Nephron progenitor cell (in vitro differentiated cells): ENCODE measurements at places on chromosomes 12 and 14.

- peak overlapping the region; percentile 87 for H3K4me3 ChIP-seq
- no peaks in the 10 kb centered on the region for H3K36me3 ChIP-seq
- peaks cover 37% of the 10 kb centered on the region for H3K4me1 ChIP-seq
- DNase-seq, result no peak
- peaks cover 27% of the 10 kb centered on the region for H3K27me3 ChIP-seq
Observed at GRCh38 chr12:120316798-120317223, 10.8 kb downstream of the PLA2G1B start.

DNA sequence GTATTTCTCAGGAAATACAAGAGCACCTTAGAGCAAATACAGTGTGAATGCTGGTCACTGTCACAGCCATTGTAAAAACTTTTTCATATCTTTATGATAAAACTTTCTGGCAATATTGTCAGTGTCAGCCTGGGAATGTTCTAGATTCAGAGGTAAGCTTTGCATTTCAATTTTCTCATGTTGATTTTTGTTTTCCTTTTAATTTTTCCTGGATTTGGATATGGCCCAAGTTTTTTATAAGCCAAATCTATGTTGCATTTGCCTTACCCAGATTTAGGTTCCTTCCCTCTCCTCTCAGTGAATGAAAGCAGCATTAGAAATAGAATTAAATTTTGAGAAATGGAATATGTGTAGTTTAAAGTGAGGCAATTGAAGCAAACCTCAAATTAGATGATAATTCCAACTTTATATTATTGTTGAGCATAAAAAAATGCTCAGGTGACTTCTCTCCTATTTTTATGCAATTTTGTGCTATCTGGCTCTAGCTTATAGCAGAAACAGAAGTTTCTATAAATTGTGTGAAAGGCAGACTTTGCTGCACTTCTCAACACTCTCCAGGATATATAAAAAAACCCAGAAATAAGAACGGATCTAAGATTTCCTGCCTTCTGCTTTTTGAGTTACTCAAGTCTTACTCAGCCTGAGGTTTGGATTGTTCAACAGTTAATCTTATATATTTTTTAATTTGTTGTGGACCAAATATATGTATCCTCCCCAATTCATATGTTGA is 368.2 kb upstream of the PRICKLE1 start:
- H3K4me3 ChIP-seq, result no peak overlapping the region
- no peak overlapping the region for H3K27ac ChIP-seq
- H3K4me1 ChIP-seq, result peaks cover 14% of the 10 kb centered on the region
- no peaks in the 10 kb centered on the region for H3K27me3 ChIP-seq
- DNase-seq, result no peak

DNA sequence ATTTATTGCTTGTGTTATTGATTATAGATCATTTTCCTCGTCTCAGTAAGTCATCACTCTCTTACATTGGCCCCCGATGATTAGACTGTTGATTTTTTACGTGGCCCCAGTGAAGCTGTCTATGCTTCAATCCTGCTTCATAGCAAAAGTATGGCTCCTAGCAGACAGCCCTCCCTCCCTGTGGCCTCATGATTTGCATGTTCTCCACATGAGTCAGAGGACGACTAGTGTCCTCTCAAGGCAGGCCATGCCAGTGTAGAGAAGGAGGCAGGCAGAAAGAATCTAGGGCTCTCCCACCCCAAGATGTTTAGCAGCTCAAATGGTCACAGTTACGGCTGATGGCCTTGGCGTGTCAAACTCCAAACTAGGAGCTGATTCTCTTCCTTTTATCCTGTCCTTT is 59.6 kb downstream of the FIGNL2 start:
- peaks cover 16% of the 10 kb centered on the region for H3K36me3 ChIP-seq
- no peak overlapping the region for H3K27ac ChIP-seq
- no peak for DNase-seq
- H3K4me1 ChIP-seq, result no peaks in the 10 kb centered on the region

- no peaks in the 10 kb centered on the region for H3K36me3 ChIP-seq
- no peak overlapping the region for H3K27ac ChIP-seq
- peaks cover 4% of the 10 kb centered on the region for H3K27me3 ChIP-seq
- H3K4me3 ChIP-seq, result no peak overlapping the region
Observed at GRCh38 chr14:61661471-61662400, 33.6 kb upstream of the HIF1A start.

GRCh38 chr14:79583738-79584408 is 627.4 kb downstream of the DIO2 start:
- H3K27ac ChIP-seq, result no peak overlapping the region
- no peaks in the 10 kb centered on the region for H3K27me3 ChIP-seq
- peaks cover 23% of the 10 kb centered on the region for H3K4me1 ChIP-seq
- no peak for DNase-seq
- peaks cover 14% of the 10 kb centered on the region for H3K36me3 ChIP-seq

DNA sequence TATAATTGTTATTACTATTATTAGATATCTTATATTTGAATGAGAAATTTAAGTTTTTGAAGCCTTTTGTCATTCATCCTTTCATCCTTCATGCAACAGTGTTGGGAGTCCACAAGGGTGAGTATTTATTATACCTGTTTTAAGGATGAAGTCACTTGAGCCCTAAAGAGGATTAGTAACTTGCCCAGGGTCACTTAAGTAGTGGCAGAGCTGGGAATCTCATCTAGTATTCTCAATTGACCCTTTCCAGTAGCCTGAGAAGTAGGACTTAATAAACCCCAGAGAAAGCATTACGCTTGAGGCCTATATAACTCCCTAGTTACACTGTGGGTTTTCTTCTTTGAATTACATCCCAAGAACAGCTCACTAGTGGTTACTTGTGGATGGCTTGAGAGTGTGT is 119.8 kb downstream of the SRGAP1 start:
- H3K4me1 ChIP-seq, result no peaks in the 10 kb centered on the region
- H3K27ac ChIP-seq, result no peak overlapping the region
- no peaks in the 10 kb centered on the region for H3K27me3 ChIP-seq
- no peak for DNase-seq
- H3K36me3 ChIP-seq, result no peaks in the 10 kb centered on the region
